AG04449 (cell line): ENCODE measurements at places on chromosomes 12 and 14.
A peak's percentile ranks its signal among the peaks of the same experiment; 100 is the strongest.

- peak; percentile 65 for DNase-seq
Measured at GRCh38 chr12:52871291-52872039, 22.7 kb upstream of the KRT78 start.

- DNase-seq, result no peak
Measured at GRCh38 chr12:52631264-52631663, 12.9 kb upstream of the KRT73 start.

- no peak for DNase-seq
Measured at GRCh38 chr14:49767571-49768300, at the start of gene KLHDC2. KLHDC2 (plus strand) TSS chr14:49768153; CDS start chr14:49768469, 316 bp downstream.

GRCh38 chr14:61145034-61145902 is 135.9 kb downstream of the TMEM30B start:
- peak; percentile 94 for DNase-seq

- DNase-seq, result no peak
Measured at GRCh38 chr14:100488057-100488456, 99.2 kb downstream of the BEGAIN start.

DNA sequence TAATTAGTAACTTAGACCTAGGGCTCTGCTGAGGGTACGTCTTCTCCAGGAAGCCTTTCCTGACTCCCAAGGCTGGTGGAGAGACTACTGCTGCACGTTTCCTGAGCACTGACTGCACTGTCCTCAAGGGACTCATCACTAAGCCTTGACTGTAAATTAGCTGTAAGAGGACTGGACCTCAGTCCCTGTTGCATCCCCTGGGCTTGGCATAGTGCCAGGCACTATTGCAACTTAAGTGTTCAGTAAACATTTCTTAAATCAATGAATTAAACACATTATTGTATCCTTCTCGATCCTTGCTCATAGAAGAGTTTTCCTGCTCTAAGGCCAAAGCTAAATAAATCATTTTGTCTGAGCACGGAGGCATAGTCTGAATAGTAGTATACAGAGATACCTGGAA is 31.9 kb upstream of the IFNG-AS1 start:
- DNase-seq, result no peak

- no peak for DNase-seq
Measured at GRCh38 chr14:59585891-59586554, 9.4 kb upstream of the CCDC175 start.

DNA sequence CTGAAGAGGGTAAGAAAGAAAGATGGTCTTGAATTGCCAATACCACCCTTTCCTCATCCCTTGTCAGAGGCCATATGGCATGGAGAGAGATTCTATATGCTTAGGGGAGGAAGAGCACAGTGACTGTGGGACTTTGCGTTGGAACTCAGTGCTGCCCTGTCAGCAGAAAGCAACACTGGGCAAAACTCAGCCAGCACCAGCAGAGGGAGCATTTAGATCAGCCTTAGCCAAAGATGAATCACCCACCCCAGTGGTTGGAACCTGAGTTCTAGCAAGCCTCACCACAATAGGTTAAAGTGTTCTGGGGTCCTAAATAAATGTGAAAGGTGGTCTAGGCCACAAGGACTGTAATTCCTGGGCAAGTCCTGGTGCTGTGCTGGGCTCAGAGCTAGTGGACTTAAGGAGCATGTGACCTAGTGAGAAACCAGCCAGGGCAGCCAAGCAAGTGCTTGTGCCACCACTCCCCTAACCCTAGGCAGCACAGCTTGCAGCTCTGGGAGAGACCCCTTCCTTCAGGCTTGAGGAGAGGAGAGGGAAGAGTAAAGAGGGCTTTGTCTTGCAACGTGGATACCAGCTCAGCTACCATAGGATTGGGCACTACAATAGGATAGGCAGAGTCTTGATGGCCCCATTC is 11.4 kb upstream of the BCAT1 start:
- no peak for DNase-seq

DNA sequence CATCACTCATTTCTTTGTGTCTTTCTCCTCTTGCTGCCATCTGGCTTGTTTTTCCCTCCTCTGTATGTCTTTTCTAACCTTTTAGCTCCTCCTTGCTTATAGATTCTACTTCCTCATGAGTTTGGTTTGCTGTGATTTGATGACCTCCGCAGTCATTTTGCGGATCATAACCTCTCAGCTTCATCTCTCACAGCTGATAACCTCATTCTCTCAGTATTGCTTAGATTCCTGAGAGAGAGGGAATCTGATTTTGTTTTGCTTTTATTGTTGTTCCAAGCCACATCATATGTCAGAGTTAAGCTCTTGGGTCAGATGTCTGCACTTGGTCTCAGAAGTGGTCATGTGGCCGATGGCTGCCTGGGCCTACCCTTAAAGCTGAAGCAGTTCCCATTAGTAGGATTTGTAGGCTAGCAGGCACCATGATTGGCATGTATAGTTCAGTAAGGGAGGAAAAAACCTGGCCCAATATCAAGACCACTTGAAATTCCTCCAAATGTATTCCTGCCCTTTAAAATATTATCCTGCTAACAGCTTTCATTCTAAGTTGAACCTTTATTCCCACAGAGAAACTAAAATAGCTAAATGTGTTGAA is 13.5 kb downstream of the ZNF664 start:
- no peak for DNase-seq

DNA sequence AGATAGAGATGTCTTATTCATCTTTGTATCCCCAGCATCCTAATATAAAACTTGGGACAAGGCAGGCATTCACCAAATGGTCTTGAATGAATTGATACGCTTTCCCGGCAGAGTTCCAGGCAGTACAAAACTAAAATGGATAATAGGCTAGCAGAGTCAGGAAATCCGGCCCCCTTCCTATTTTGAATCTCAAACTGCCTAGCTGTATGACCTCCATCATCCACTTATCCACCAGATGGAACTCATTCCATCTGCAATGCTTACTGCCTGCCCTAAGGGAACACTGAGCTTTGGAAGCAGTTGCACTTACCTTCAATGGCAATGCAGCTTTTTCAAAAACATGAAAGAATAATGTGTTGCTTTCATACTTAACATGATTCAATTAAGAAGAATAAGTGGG is 43.4 kb downstream of the BDKRB1 start:
- DNase-seq, result no peak

GRCh38 chr14:100747736-100748135 is 21.0 kb downstream of the DLK1 start:
- no peak for DNase-seq

GRCh38 chr12:58104351-58104755 is 163.0 kb downstream of the ATP23 start:
- no peak for DNase-seq

DNA sequence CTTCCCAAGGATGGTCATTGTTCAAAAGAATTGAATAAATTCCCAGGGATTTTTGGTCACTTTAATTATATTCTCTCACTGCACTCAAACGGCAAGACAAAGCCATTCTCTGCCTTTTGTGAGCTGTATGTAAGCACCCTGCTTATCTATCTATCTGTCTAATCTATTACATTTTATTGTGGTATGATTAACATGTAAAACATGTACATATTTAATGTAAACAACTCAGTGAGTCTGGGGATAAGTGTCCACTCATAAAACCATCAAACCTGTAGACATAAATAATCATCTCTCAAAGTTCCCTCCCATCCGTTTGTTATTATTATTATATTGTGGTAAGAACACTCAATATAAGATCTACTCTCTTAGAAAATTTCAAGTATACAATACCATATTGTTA is 167.1 kb downstream of the CAND1 start:
- no peak for DNase-seq

DNA sequence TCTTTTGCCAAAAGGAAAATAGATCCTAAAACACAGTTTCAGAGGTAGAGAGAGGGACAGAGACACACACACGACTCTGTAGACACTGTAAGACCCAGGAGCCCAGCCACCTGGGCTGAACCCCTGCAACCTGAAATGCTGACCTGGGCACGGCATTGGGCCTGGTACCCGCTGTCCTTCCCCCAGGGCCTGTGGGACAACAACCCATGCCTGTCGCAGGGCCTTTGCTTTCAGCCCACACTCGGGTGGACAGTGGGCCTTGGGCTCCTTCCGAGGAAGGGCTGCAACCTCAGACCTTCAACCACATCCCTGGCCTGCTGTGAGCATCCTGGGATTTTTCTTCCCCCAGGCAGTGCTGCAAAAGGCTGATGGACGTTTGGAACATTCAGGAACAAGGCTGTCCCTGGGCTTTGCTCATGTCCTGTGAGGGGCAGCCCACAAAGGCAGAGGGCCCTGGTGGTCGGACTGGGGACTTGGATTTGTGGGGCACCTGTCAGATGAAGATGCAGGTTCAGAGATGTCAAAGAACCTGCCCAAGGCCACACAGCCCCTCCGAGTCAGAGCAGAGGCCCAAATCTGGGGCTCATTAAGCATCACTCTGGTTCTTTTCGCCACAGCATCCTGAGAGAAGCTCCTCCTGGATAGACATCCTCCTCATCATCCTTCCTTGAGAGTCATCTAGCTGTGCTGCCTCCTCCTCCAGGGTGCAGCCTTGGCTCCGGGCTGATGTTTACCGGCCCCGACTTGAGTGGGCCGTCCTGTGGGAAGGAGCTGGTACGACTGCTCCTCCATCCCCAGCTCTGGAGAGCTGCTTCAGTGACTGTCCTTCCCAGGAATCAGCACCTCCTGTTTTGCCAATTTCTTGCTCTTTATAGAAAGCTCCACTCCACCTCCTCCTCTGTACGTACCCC is 32.7 kb downstream of the CCDC92 start:
- DNase-seq, result no peak

GRCh38 chr12:94722664-94723063 is 72.3 kb upstream of the TMCC3 start:
- no peak for DNase-seq

GRCh38 chr14:20387576-20387975 is 25.7 kb downstream of the TEP1 start:
- DNase-seq, result no peak
